T-cell (primary cell): ENCODE measurements at places on chromosomes 11 and 22. TPM values are rescaled to one million over a fixed set of nuclear protein-coding genes. Genes with fewer than 3 reads are reported as not detected.

Gene CEP126
- 1.7 TPM for total RNA-seq

Gene OR10D3
- total RNA-seq = not detected

Gene ACTN3
- 0.30 TPM for total RNA-seq

Gene MRGPRE
- total RNA-seq = not detected

Gene IRAG1
- 0.20 TPM for total RNA-seq

Gene ANO3
- total RNA-seq = not detected

Gene OR56B4
- not detected for total RNA-seq

- no peak for DNase-seq
Measured at GRCh38 chr22:19779011-19779421, 18.4 kb downstream of the TBX1 start.

DNA sequence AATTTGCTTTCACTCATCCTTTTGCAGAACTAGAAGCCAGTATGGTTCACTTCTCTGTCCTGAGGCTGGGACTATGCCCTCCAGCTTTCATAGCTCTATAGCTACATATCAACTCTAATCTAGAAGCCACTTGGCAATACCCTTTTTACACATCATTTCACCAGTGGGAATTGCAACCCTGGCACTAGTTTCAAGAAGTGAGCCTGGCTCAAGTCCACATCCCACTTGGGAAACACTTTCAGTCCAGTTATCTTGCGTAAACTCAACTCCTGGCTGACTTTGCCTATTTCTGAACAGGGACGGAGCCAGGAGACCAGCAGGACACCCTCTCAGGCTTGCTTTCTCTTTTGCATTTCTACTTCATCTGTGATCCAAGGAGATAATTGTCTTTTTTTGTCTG is 19.9 kb upstream of the FAT3 start:
- no peak for DNase-seq

DNA sequence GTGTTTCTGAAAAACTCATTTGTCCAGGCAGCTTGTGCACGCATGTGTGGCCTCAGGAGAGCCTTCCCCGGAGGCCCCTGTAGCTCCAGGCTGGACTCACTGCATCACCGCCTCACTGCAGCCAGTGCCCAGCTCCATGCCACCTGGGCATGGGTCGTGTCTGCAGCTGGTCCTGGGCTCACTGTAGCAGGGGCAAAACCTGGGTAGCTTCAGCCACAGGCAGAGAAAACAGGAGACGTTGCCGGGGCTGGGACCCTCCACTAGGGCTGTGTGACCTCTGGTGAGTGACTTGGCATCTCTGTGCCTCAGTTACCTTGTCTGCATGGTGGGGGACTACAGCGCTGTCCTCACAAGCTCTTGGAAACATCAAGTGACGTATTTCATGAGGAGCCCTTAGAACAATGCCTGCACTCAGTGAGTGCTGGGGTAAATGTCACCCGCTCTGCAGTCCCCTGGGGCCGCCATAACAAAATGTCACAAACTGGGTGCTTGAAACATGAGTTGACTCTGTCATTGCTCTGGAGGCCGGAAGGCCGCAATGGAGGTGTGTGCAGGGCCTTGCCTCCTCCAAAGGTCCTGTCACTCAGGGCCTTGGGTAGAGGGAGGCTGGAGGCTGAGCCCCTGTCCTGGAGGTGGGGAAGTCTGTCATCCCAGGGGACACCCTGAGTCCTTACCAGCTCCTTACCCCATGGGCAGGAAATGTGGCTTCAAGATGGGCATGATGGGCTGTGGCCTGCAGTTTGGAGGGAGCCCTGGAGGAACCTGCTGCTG is 488.7 kb downstream of the TBC1D22A start:
- no peak for DNase-seq

- DNase-seq = peak; percentile 35
Measured at GRCh38 chr11:57527056-57527631, 3.4 kb downstream of the TIMM10 start.

DNA sequence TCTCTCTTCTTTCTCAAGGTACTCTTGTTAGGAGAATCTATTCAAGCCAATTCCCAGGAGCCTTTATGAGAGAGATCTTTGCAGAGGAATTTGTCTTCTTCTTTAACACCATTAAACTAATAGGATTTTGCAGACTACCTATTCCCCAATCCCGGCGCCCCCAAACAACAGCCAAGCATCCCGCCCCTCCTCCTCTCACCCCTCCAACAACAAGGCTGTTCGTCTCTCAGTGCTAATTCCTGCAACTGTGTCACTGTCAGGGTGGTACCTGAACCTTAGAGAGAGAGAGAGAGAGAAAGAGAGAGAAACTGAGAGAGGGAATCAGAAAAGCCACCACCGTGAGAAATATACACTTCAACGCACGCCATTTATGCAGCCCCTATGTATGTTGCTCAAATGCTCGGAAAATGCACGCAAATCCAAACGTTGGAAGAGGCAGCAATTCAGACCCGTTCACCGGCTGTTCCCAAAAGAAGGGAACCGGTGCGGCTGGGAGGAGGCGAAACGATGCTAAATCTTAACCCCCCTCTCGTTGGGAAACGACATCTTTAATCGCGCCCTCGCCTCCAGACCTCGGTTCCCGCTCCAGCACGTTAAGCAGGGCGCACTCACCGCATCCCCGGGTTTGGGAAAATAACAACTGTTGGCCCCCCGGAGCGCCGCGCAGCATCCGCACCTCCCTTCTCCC is 961 bp downstream of the KCNA4 start:
- DNase-seq = no peak

DNA sequence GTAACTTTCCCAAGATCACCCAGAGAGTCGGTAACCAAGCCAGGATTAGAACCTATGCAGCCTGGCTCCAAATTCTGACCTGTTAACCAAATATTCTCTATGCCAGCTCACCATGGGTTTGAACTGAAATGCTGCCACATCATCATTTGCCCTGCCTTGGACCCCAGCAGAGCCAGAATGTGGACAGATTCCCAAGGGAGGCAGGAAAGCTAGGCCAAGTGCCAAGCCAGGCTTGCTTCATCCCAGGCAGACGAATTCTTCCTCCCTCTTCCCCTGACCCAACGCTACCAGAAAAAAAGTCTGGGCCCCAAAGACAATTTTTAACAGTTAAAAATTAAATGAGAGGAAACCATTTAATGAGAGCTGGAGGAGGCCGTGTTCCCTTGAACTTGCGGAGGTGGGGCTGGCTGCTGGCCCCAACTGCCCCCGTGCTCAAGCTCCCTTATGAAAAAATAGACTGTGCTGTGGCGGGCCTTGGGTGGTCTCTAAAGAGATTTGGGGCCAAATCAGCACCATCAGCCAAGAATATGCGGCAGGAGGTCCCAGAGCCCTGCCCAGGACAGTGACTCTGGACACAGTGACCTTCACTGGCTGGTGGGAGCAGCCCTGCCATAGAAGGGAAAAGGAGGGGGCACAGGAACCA is 184.1 kb upstream of the SYT13 start:
- no peak for DNase-seq

- DNase-seq = no peak
Measured at GRCh38 chr22:23250056-23250784, 69.9 kb downstream of the BCR start.

DNA sequence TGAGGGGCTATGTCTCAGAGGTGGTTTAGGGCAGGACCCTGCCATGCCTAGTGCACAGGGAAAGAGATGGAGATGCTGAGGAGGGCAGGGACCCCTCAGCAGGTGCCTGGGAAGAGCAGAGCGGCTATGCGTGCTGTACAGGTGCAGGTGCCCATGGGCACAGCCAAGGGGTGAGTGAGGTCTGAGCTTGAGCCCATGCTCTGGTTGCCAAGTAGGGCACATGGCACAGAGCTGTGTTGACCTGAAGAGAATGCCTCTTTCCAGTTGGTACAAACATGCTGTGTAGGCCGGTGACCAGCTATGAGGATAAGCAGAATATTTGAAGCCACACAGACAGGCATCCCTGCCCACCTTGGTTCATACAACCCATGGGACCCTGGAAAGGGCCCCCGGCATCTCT is 65.8 kb upstream of the NECTIN1 start:
- DNase-seq = no peak

- DNase-seq = no peak
Measured at GRCh38 chr11:129021295-129021694, 78.6 kb upstream of the TP53AIP1 start.

GRCh38 chr11:83611600-83611999 is 325.4 kb upstream of the CCDC90B start:
- no peak for DNase-seq

- no peak for DNase-seq
Measured at GRCh38 chr11:4665424-4665823, 21.6 kb downstream of the OR51E1 start.

DNA sequence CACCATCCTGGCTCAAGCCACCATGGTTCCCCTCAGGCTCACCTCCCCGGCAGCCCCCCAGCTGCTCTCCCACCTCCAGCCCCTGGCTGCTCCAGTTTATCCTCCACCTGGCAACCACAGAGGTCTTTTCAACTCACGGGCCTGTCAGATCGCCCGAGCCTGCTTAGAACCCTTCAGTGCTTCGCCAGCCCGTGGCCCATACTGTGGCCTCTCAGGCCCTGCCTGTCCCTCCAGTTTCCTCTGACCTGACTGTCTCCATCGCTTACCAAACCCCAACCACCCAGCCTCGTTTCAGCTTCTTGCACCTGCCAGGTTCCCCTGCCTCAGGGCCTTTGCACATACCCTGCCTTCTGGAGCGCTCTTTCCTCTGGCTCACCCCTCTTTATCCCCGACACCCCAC is 6.9 kb downstream of the KCNC1 start:
- DNase-seq = no peak

- no peak for DNase-seq
Measured at GRCh38 chr22:19169947-19170318, 8.6 kb downstream of the SLC25A1 start.

- no peak for DNase-seq
Measured at GRCh38 chr11:14420223-14420622, 61.2 kb upstream of the RRAS2 start.

- DNase-seq = no peak
Measured at GRCh38 chr11:83063073-83063754, 8.5 kb downstream of the RAB30 start.

GRCh38 chr11:120524536-120525085 is 13.1 kb downstream of the GRIK4 start:
- no peak for DNase-seq
